ENCODE measurements at places on chromosomes 2 and 18.

- DNase-seq = no peak
Observed at GRCh38 chr18:50312296-50313030, 25.0 kb upstream of the CXXC1 start.

GRCh38 chr2:1004398-1004797 is 53.7 kb downstream of the SNTG2 start:
- no peak for DNase-seq

- no peak for DNase-seq
Observed at GRCh38 chr2:119372778-119373568, 6.2 kb downstream of the DBI start.

DNA sequence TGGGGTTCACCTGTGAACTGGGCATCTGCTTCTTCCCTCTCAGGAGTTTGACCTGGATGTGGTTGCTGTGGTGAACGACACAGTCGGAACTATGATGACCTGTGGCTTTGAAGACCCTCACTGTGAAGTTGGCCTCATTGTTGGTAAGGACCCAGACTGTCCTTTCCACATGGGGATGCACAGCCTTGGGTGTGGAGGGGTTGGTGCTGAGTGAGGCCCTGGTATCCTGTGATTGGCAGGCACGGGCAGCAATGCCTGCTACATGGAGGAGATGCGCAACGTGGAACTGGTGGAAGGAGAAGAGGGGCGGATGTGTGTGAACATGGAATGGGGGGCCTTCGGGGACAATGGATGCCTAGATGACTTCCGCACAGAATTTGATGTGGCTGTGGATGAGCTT is 52.3 kb downstream of the HK2 start:
- DNase-seq = no peak

DNA sequence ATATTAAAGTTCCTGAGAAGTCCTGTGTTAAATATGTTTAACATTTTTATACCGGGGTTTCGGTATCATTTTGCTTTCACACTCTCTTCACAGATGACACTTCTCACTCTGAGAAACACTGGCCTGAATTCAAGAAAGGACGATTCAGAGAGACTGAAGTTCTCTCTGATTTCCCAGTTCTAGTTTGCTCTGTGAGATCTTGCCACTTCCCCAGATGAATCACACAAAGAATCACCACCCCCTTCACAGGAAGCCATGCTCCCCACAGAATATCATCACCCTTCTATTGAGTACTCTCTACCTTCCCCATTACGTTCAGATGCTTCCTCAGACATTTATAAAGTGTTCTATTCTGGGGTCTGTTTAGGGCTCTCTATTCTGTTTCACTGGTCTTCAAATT is 16.1 kb upstream of the CD207 start:
- DNase-seq = peak; percentile 36

- DNase-seq = no peak
Observed at GRCh38 chr2:165122521-165122920, 81.3 kb downstream of the SCN3A start.

- DNase-seq = peak; percentile 90
Observed at GRCh38 chr2:26577442-26578112, 63.6 kb downstream of the CIB4 start.

DNA sequence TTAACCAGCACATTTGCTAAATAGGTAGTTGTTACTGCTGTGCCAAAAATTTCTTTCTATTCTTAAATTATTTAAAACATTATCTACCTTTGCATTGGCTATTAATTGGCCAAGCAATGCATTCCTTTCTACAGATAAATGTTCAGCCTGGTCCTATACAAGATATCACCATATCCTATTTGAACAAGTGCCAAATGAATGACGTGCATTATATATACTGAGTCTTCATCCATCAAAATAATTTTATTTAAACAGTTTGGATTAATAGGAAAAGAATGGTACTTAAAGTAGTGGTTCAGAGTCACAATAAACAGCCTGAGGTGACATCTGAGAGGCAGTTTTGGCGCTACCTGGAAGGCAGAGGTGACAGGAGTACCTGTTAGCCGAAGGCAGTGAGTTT is 230.1 kb upstream of the EPAS1 start:
- no peak for DNase-seq

DNA sequence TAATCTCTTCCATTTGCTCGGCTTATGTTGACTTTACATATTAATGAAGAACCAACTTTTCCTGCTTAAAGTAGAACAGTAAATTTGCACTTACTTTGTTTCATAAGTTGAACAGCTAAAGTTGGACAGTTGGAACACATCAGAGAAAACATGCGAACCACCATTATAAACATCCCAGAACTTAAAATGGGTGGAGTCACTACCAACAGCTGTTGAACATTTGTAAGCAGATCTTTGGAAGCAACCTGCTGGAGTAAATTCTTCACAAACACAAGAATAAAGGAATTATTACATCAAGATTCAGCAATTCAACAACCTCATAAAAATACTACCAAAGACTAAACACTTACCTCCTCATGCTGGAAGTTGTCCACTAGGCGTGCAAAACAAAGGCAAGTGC is 96.4 kb upstream of the DNER start:
- peak; percentile 8 for DNase-seq

DNA sequence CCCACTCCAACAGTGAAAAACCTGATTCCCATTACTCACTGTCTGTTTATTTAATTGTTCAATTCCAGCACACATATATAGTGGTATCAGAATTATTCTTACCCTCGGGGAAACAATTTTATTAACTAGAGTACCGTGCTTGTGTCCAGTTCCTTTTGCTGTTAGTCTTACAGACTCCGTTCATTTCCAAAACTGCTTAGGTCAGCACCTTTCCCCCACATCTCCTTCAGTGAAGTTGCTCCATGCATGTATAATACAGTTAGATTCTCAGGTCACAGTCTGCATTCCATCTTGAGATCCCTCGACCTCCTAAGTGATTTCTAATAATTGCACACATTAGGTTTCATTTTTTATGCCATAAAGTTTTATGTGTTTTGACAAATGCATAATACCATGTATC is 56.3 kb upstream of the ZNF521 start:
- no peak for DNase-seq

- DNase-seq = no peak
Observed at GRCh38 chr2:142938240-142938639, 60.8 kb downstream of the KYNU start.

DNA sequence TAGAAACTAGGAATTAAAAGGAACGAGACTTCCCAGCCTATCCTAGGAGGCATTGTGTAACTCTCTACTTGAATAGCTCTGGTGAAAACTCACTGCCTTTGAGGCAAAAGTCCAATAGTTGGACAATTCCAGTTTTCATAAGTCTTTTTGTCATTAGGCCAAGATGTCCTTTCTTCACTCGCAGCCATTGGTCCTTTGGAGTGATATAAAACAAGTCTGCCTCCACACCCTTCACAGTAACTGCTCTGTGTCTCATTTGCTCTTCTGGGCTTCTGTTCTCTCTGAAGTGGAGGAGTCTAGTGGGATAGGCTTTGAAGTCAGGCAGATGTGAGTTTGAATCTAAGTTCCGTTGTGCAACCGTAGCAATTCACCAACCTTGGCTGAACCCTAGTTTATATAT is 28.2 kb downstream of the ANTXR1 start:
- DNase-seq = no peak

DNA sequence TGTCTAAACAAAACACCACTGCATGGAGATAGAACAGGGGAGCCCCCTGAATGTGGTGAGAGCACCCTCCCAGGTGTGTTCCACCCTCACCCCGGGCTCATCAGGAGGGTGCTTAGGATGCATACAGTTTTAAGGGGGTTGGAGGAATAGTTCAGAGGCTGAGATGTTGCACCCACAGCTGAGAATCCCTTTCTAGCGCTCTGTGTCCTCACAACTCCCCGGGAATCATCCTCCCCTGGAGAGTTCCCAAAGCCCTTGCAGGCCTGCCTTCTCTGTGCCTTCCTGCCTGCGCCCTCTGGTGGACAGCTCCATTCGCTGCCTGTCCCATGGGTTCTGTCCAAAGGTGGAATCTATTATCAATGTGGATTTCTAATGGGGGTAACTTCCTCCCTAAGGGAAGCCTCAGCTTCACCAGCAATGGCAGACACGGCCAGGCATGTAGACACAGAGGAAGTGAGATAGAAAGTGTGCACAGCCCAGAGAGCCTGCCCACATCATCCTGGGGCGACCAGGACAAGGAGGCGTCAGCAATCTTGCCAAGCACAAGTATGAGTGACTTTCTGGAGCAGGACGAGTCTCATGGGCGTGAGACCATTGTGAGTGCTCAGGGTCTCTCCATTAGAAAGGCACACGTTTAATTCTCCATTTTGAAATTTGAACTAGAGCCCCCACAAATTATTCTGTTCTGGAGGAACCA is 1.2 kb upstream of the UGT1A5 start:
- peak; percentile 74 for DNase-seq

GRCh38 chr2:219296631-219297391 is 12.4 kb downstream of the PTPRN start:
- DNase-seq = no peak

- DNase-seq = peak; percentile 93
Observed at GRCh38 chr18:76565238-76566173, 70.5 kb upstream of the ZNF516 start.

GRCh38 chr2:1995584-1995983 is 251.3 kb upstream of the PXDN start:
- DNase-seq = no peak

DNA sequence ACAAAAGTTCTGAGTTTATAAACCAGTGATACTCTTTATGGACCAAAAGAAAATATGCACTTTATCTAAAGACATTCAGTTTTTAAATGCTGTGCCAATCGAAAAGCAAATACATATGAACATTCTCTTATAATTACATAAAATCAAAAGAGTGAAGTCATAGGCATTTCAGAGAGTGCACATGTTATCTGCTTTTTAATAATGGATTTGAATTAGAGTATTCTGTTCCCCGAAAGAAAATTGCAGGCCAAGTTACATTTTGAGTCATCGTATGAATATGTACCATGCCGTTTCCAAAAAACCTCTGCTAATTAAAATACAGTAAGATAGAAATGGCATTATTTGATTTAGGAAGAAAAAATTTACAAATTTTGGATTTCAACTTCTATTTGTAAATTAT is 565.7 kb downstream of the ZEB2 start:
- no peak for DNase-seq

- DNase-seq = no peak
Observed at GRCh38 chr2:68032702-68033101, 30.1 kb downstream of the C1D start.

DNA sequence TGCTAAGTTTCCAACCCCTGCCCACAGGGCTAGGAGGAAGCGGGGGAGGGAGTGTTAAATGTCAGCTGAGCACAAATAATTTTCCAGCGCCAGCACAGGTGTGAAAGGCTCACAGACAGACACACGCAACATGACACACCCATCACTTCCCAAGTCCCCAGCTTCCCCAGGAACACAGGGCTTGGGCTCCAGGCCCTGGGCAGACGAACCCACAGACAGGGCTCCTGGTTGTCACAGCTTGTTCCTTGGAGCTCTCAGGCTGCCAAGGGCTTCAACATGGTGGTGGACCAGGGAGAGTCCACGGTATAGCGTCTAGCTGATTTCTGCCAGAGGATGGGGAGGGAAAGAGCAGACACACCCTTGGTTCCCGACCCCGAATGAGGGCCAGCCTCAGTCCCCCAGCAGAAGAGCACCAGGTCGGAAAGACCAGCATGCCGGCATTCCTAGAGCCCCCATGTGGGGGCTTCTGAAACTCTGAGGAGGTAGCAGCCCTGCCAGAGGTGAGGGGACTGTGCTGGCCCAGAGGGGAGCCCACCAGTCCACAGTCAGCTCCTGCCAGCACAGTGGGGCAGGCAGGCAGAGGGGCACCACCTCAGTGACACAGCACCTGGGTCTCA is 1.9 kb downstream of the DUSP2 start:
- DNase-seq = no peak

DNA sequence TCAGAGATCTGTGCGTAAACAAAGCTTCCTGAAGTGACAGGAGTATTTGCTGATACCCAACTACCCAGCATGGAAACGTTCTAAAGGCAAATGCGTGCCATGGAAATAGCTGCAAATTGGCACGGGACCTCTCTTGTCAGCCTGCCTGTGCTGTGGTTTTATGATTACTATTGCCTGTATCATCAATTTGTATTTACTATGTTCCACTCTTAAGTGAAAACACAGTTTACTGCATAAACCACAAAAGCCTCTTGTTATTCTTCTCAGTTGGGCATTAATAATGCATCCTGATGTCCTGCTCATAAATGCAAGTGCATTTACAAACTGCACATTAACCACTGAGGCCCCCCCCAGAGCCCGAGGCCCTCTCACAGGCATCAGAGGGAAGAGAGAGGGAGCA is 196.6 kb upstream of the SLC35G4 start:
- peak; percentile 46 for DNase-seq

DNA sequence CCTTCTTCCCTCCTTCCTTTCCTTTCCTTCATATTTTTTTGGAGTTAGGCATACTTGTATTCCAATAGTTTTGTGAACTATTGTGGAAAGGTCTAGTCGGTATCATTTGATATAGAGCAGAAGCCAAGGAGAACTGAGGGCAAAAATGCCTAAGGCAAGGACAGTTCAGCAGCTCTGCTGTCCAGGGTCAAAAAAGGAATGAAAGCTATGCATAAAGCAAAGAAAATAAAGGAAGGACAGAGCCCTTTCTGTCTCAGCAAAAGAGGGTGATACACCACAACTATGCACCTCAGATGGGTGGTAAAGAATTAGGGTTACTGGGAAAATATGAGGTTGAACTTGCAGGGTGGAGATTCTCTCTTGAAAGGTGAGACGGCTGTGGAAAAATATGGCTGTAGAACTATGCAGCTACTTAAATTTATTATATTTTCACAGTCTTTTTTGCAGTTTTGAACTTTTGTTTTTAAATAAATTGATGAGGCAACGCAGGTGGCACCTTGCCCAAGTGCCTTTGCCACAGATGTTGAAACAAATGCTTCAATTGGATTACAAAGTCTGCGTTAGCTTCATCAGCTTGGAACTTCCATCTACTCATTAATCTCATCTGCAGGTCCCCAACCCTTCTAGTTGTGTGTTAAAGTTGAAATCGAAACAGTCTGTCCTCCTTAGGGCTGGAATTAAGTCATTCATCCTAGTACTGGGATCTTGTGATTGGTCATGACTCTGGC is 20.8 kb downstream of the LHCGR start:
- DNase-seq = peak; percentile 31

DNA sequence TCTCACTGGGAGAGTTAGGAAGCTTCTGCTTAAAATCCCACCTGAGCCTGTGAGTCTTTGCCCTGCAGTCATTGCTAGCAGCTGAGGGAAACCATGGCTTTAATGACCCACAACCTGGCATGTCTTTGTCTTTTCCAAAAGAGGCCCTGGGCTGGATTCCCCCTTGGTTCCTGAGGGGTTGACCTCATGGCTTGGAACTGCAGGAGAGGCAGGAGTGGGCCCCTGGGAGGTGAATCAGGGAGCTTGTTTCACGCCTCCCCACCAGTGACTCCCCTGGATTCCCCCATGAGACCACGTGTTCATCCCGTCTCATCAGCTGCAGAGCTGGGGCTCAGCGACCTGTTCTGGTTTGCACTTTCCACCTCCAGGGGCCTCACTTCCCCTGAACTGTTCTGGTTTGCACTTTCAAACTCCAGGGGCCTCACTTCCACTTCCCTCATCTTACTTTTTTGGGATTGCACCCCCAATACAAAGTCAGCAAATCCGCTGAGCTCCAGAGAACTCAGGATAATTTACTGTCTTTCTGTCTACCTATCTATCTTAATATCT is 58.5 kb upstream of the TMEM18 start:
- no peak for DNase-seq

Measured in AG08395 (cell line).